ENCODE measurements at places on chromosomes 6 and 20. TPM values are rescaled to one million over a fixed set of nuclear protein-coding genes. Genes with fewer than 3 reads are reported as not detected.

RNF39 gene
- 0.73 TPM for total RNA-seq

GRCh38 chr6:22251348-22251747 is 45.5 kb downstream of the PRL start:
- DNase-seq = no peak

GRCh38 chr20:63699466-63700198 is 3.2 kb downstream of the TNFRSF6B start:
- no peak for DNase-seq

C4B gene
- 57.5 TPM for total RNA-seq

PRRT1 gene
- 0.10 TPM for total RNA-seq

DNA sequence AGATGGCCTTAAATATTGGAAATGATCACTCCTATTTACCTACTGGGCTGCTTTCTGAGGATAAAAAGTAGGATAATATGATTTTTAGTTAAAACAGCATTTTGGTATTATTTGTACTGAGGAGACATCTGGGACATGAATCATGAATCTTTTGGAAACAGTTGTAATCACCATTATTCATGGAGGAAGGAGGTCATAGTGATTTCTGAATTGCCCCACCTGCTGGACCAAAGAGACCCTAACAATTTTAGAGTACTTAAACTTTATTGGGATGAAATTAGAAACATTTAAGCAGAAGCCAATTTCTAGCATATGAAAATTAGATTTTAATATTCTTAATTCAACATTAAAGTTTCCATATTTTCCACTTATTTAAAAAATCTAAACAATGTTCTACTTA is 108.4 kb upstream of the SIM1 start:
- DNase-seq = no peak

GRCh38 chr6:112343977-112344376 is 3.2 kb upstream of the RFPL4B start:
- no peak for DNase-seq

PRSS35 gene
- total RNA-seq = 36.2 TPM

TRERF1 gene
- 5.1 TPM for total RNA-seq

- no peak for DNase-seq
These were observed 7.9 kb downstream of the RREB1 start for GRCh38 chr6:7115543-7116231.

- no peak for DNase-seq
These were observed 74.6 kb downstream of the MLIP start for GRCh38 chr6:54185885-54186284.

All from hepatocyte (in vitro differentiated cells).